ENCODE measurements at places on chromosomes 6 and 20.

DNA sequence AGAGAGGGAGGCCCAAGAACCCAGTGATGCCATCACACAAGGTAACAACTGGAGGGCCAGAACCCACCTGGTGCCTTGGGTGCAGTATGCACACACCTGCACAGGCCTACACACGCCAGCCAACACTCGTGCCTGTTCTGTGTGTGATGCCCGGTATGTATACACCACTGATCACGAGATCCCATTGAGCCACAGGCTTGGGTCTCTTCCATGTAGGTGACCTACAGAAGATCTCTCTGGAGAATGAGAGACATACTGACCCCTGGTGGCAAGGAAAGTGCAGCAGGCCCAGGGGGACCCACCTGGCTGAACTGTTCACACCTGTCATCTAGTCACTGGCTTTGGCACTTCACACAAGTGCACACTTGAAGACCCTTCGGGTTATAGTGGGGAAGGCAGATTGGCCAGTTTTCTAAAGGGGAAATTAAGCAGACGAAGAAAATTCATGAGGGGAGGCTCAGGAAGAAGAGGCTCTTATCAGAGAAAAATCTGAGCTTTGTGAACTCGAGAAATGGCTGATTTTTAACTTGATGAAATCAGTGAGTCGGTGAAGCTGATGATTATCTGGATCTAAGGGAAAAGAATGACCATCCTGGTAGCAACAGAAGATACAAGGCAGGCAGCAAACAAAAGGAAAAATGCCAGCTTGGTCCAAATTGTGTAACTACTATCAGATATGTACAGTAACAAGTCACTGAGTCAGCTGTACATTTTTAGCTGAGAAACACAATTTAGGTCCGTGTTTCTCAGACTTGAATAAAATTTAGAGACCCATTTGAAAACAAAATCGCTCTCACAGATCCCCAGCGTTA, 69.1 kb upstream of the PBOV1 start:
- DNase-seq, result peak; percentile 58

DNA sequence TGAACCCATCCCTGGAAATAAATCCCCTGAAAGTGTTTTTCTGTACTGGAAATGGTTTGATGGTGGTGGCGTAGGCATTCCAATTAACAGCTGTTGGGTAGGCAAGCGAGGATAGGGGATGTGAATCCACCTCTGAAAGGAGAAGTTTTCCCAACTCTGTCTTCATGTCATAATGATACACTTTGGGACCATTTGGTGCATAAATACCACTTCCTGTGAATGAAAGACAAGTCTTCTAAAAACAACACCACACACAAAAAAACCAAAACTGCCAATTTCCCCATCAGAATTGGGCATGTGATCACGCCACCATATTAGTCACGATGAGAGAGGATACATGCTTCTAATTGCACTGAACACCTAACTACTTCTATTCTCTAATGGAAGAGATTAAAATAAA, 6.4 kb downstream of the VNN2 start:
- DNase-seq, result no peak

DNA sequence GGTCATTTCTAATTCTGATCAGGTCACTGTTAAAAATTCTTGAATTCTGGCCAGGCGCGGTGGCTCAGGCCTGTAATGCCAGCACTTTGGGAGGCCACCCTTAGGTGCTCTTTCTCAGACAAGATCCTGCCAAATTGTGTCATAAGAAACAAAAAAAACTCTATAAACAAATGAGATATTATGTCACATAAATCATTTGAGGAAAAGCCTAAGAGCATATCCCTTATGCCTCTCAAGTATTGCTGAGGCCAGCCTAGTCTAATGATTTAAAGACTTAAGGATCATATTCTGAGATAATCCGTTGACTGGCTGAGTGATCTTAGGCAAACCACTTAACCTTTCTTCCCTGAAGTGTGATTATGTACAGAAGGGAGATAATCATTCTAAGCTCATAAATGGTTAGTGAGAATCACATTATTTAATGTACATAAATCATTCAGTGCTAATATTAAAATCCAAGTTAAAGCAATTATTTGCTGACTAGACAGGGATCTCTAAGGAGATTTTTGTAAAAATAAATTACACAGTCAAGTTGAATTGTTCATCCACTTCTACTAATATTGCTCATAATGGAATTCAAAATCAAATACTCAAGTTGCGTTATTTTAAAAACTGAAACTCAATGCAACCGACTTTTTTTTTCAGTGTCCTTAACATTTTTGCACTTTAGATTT, 365.4 kb downstream of the PHF3 start:
- DNase-seq, result no peak

DNA sequence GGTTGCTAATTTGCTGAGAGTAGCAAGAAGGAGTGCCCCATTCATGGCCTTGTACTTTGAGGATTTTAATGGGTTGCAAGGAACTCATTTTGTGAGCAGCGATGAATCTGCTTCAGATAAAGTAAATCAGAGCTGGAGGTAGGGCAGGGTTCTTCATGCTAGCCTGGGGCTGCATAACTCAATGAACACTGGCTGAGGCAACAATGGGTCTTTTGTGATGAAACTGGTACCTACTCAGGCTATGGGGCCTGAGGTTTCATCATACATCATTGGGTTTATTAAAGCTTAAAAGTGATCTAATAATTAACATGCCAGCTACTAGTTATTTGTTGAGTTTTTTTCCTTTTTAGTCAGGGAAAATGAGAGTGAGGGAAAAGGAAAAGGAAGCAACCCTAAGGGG, 106.9 kb downstream of the FAM50B start:
- DNase-seq, result no peak

DNA sequence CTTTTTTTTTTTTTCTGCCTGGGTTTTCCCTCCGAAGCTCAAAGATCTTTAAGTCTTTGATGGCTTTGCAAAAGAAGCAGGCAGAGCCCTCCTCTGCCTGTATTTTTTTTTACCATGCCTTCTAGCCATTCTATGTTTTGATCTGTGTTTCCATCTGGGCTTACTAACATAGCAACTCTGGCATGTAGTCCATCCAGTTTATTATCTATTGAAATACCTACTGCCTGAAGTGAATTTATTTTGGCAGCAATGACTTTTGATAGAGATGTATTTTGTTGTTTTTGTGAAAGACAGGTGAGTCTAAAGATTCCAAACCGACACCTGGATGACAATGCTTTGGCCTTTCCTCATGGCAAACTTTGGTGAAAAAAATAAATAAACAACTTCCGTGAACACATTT, 1157.7 kb upstream of the MAP3K7 start:
- DNase-seq, result no peak

GRCh38 chr20:46433051-46433450, 26.6 kb upstream of the ELMO2 start:
- no peak for DNase-seq

DNA sequence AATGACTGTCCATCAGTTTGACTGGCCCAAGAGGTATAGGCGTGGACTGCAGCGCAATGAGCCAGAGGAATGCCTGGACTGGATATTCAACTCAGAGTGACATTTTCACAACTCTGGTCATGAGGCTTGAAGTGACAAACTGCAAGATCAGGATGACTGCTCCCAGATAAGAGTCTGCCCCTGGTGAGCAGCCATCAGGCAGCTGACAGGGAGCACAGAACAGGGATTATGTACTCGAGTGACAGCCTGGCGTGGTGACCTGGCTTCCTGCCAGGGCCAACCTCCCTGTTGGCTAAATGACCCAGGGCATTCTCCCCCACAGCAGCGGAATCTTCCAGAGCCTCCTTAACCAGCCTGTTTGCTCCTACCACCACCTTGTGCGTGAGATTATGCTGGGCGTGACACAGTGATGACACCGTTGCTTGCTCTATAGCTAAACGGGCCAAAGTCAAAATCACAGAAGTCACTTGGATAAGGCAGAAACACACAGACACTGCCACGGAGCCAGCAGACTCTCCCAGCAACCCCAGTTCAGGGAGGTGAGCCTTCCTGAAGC, 209.1 kb upstream of the JARID2 start:
- peak; percentile 51 for DNase-seq

DNA sequence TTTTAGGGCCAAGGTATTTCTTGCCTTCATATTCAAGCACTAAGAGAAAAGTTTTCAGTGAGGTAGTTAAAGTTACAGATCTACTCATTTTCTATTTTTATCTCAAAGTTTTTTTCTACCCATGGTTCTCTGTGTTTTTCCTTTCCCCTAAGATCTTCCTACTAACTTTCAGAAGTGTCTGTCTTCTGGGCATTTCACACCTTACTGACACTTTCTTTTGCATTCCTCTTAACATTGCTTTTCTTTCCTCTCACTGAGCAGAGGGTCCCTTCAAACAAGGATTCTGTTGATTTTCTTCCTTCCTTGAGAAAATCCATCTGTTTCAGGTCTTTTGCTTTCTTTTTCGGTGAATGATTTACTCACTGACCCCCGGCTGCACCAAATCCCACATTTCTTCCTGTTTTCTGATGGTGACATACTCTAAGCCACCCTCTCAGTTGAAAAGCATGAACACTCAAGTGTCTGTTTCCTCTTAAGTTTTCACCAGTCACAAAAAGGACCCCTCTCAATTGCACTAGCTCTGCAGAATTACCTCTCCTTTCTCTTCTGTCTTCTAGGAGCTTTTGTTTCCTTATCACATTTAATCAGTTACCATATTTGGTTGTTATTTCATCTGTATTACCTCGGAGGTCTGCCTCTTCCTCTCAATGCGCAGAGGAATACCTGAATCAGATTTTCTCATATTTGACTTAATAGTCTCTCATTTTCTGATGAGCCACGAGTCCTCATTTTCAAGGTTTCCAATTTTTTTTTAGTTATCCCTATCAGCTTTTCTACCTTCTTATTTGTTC, 73.5 kb upstream of the RNF217 start:
- DNase-seq, result no peak

GRCh38 chr6:127190552-127190951, 72.1 kb downstream of the RSPO3 start:
- peak; percentile 23 for DNase-seq

All from NCI-H1105 (cell line).